ENCODE measurements at places on chromosomes 2 and 18.

DNA sequence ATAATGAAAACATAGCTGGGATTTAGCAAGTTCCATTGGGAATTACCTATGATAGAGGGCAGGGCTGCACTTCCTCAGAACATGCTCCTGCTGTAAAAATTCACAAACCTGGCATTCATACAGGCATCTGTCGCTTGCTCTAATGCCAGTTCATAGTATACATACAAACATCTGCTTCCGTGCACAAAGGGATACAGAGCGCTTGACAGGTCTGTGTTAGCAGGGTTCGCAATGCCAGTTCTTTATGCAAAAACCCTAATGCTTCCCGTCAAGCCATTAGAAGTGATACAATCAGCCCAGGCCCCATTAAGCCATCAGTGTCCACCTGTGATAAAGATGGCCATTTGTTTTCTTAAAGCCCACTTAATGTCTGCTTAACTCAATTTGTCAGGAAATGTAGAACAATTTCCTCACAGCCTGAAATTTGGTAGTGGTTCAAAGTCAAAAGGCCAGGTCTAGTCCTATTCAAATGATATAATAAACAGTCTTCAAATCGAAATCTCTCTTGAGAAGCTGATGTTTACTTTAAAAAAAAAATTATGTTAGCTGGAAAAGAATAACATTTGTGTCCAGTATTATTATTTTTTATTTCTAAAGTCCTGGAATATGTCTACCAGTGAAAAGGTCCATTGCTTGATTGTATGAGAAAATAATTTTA is 556.3 kb downstream of the ARHGAP15 start:
- peak; percentile 56 for DNase-seq

GRCh38 chr2:180038997-180039396 is 31.9 kb upstream of the CWC22 start:
- no peak for DNase-seq

DNA sequence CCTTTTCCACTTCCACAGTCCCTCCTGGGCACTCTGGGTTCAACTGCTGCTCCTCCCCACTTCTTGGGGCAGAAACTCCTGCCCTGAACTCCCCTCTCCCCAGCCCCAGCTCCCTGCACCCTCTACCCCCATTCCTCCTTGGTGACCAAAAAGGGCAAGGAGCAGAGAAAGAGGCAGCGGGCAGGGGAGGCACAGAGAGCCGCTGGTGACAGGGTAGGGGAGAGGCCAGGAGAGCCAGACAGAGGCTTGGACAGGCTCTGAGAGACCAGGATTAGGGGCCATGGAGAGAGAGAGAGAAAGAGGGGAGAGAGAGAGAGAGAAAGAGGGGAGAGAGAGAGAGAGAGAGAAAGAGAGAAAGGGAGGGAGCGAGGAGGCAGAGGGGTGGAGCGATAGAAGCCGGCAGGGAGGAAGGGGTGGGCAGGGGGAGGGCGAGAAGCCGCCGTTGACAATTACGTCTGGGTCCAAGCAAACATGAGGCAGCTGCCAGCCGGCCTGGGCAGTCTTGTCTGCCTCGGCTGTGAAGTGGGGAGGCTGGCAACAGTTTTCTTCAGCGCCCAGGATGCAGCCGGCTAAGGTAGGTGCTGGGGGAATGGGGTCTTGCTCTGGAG is at the start of gene KCNIP3:
KCNIP3 (plus strand) TSS at position 468 of the 608 bp plus-strand sequence; CDS start at position 560, 92 bp downstream.
- peak; percentile 77 for DNase-seq

- no peak for DNase-seq
These were observed 23.4 kb downstream of the SH2D6 start for GRCh38 chr2:85441864-85442263.

DNA sequence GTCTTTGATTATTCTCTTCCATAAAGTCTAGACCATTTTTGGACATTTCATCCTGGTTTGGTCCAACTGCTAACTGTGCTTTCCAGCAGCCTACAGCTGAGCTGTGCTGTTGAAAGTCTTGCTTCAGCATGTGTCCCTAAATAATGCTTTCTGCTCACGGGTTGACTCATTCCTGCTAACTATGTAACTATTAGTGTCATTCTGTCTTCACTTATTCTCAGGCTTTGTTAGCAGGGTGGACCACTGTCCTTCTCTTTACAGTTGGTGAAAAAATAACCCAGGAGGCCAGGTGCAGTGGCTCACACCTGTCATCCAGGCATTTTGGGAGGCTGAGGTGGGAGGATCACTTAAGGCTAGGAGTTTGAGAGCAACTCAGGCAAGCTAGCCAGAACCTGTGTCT is 8.9 kb downstream of the ADAM23 start:
- no peak for DNase-seq

DNA sequence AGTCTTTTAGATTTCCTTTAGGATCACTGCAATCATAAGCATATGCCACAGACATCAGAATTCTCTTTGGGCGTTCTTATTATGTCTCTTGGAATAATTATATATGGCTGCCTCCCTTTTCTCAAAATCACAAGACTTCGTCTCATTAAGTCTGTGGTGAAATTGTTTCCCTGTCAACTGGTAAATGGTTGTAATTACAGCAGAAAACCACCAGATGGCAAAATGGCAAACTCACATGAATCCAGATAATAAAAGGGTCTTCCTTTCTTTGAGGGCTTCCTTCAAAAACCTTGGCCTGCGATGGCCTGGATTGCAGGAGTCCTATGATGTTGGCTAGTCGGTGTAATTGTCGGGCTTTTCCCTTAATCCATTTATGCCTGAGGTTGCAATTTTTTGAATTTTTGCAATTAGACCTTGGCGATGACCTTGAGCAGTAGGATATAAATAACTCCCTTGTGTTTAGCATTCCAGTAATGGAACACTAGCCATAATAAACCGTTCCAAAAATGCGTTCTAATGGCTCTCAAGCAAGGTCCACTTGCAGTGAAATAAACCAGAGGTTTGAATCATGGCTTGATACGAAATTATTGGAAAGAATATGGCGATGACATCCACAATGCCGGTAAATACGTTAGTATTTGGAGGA is 656.4 kb downstream of the MBD2 start:
- DNase-seq = peak; percentile 41

GRCh38 chr2:44605511-44605910 is 243.8 kb downstream of the CAMKMT start:
- no peak for DNase-seq

GRCh38 chr2:29918941-29919340 is 2.4 kb downstream of the ALK start:
- DNase-seq = no peak

DNA sequence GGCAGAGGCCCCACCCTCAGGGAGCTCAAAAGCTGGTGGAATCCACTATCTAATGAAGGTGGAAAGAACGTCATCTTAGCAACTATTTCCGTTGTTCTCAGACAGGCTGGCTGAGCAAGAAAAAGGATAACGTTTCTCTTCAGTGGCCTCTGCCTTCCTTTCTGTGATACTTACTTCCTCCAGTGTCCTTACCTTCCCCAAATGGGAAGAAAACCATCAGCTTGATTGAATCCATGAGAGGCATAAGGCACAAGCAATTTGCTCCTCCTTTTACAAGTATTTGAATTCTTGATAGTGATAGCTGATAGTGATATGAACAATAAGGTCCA is 8.1 kb upstream of the NCOA1 start:
- DNase-seq = no peak

DNA sequence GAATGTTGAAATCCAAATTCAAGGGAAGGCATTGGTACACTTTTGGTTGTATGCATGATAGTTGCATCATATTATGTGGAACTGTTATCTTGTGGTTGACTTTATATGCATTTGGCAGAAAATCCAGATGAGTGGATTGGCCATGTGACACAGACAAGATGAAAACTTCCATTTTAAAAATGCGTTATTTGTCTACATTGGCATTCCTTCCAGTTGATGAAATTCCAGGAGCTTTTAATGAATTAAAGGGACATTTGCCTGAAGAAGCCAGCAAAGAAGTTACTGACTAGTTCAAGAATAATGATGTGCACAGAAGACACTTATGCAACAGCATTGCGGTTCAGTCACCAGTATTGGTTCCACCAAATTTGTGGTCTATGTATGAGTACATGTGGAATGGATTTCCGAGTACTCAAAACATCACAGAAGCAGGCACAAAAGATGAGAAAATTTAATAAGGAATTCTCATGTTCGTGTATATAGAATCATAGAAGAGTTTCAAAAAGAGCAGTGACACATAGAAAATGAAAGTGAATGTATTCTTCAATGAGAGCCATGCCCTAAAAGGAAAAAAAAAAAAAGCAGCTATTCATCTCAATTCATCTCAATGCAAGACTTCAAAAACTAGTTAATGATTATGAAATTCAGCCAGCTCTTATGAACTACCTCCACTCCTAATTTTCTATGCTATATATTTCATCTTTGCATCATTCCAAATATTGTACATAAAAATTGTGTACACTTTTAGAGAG is 232.1 kb downstream of the RBM43 start:
- DNase-seq = no peak

- DNase-seq = no peak
These were observed 91.3 kb downstream of the NBEAL1 start for GRCh38 chr2:203105996-203106395.

GRCh38 chr2:194380011-194380410 is 1277.0 kb upstream of the SLC39A10 start:
- no peak for DNase-seq

Measured in NCI-H1105 (cell line).